ENCODE measurements at places on chromosomes 4 and X.

DNA sequence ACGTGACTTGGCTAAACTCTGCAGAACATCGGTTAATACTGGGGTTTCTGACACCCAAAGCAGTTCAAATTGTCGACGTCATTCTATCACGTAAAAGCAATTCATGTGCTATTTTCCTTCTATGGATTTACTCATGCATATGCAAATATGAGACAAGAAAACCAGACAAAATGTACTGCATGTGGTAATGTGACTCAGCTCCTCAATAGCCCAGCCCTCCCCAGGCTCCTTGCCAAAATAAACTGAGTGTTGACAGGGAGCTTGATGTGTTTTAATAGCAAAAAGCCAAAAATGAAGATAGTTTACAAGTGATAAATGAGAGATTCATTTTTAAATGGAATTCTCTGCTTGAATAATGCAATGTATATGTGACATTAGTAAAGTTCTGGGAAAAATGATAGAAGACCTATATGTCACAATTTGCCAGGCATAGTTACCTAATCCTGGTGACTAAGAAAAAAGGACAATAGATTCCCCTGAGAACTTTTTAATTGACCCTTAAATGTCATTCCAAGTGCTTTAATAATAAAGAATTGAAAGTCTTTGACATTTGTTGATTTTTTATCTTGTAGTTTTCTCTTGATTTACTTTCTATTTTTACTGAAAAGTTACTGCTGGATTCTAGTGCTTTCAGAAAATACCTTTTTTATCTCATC lies 1700.6 kb upstream of the TENM3 start:
- DNase-seq, result no peak

GRCh38 chr4:174607792-174608191 lies 85.5 kb upstream of the HPGD start:
- no peak for DNase-seq

GRCh38 chr4:139555705-139556070 lies 331 bp downstream of the SETD7 start:
- no peak for DNase-seq

- no peak for DNase-seq
These were observed 611.1 kb downstream of the PCDH19 start for GRCh38 chrX:99798936-99799335.

DNA sequence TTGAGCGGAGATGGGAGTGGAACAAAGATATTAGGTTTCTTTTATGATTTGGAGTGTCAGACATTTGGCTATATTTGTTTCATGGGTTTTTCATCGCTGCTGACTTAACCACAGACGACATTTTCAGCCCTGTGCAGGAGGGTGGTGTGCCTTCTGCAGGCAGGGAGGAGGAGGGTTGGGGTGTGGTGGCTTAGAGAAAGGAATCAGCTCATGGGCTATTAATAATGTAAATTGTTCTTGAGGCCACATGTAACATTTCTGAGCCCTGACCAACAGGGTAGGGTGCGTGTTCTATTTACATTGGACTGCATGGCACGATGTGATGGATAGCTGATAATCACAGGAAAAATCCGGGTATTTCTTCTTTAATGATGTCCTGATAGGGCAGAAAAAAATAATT lies 67.6 kb downstream of the POLA1 start:
- DNase-seq, result no peak

DNA sequence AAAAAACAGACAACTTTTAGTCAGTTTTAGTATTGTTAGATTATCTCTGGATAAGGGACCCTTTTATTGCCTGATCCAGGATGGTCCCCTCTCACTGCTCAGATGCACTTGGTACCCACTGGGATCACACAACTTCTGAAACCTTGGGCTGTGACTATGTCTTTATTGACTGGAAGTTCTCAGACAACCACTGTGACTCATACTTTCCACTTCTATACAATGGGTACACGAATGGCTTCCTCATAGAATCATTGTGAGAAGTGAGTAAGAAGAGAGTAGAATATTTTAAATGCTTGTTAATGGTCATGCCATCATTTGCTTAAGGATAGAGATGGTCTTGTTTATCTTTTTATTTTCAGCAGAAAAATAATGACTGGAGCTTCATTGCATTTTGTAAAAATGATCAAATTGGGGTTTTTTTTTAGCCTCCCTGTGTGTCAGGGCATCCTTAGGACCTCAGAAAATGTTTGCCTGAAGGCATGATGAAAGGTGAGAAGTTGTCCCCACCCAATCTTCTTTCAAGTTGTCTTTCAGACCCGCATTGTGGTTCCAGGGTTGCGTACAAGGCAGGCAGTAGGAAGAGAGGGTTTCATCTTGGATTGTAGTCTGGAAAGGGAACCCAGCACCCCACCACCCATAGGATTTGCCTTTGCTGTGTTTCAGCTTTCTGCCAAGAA lies 115.1 kb downstream of the CPEB2 start:
- no peak for DNase-seq

DNA sequence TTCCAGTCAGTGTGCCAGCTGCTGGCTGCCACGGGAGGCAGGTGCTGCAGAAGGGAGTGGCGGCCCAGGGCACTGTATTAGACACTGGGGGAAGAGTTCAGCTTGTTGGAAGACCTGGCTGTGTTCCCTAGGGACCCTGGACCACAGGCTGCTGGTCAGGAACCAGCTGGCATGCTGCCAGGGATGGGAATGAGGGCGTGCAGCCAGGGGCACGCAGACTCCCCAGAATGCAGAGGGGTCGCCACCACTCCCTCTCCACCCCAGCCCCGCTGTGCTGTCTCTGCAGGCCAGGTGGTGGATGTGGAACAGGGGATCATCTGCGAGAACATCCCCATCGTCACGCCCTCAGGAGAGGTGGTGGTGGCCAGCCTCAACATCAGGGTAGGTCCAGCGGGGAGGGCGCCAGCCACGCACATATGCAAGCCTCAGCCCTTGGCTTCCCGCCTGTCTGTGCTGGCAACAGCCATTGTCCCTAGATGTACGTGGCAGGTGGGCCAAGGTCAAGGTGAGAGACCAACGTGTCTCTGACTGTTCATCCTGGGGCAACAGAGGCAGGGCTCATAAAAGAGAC lies 12.3 kb downstream of the ABCD1 start:
- no peak for DNase-seq

DNA sequence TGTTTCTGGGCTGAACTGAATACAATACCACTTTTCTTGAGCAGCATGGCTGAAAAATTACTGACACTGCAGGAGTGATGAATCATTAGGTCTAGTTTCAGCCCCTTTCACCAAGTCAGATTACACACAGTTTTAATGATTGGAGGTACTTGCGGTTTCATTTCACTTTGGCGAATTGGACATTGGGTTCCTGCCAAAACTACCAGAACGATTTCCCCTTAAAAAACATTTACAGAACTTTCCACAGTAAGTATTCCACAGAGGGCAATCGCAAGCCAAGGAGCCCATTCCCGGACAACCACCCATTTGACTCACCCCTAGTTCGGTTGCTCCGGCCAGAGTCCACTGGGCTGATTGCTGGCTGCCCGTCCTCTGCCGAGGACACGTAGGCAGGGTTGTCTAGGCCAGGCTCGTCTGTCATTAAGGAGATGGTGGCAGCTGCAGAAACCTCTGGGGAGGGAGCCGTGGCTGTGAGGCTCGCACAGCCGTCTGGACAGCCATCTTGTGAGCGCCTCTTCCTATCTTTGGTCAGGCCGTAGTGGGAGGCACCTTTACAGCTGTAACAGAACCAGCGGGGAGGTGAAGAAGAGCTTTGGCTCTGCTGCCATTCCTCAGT lies 83.5 kb downstream of the LNX1 start:
- DNase-seq, result peak; percentile 98

GRCh38 chrX:97295954-97296353 lies 412.2 kb downstream of the RPA4 start:
- no peak for DNase-seq

GRCh38 chr4:46594661-46595060 lies 204.7 kb upstream of the GABRA2 start:
- DNase-seq, result no peak

- no peak for DNase-seq
These were observed 24.3 kb downstream of the USP26 start for GRCh38 chrX:133072566-133072965.

DNA sequence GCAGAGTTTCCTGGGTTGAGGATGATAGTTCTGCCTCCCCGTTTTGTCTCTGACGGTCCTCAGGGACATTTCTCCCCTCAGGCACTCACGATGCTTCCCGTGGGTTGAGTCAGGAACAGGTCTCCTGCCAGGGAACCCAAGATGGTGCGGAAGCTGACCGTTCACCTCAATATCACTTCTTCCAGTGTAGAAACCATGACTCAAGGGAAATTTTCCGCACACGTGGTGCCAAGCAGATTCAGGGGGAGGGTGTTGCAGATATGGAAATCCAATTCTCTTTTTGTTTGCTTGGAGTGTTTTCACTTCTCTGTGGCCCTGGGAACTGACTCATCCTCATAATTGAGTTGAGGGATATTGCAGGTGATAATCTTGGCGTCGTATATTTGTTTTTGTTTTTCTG lies 46.7 kb downstream of the CXorf49B start:
- no peak for DNase-seq

- peak; percentile 31 for DNase-seq
These were observed 111.2 kb downstream of the CEP44 start for GRCh38 chr4:174394915-174395314.

GRCh38 chr4:36099509-36099908 lies 144.8 kb downstream of the ARAP2 start:
- no peak for DNase-seq

DNA sequence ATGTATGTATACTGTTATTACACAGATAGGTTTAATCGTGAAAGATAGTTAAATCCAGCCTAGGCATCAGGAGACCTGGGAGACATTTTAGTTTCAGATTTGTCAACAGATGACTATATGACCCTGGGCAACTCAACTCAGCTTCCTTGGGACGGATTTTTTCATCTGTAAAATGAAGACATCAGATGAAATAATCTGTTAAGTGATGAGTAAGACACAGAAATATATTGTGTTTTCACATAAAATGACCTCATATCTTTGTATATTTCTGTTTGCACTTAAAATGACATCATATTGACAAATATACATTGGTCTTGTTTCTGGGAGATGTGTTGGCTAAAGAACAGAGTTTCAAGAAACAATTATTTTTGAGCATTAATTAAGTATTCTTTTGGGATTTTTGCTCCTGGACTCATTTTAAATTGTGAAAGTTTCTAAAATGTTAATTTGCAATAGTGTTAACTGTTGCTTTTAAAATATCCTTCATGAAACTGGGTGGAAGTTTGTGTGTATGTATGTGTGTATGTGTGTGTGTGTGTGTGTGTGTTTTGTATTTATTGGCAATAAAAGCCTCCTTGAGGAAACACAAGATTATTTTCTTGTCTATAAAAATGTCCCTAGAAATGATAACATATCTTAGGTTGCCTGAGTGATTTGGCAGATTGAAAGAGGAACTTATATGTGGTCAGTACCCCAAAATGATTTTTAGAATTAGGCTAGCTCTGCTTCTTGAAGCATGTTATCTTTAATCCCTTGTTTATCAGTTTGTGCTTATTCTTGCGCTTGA lies 29.1 kb upstream of the MMAA start:
- DNase-seq, result no peak

GRCh38 chr4:143294310-143294709 lies 42.4 kb upstream of the GAB1 start:
- no peak for DNase-seq

DNA sequence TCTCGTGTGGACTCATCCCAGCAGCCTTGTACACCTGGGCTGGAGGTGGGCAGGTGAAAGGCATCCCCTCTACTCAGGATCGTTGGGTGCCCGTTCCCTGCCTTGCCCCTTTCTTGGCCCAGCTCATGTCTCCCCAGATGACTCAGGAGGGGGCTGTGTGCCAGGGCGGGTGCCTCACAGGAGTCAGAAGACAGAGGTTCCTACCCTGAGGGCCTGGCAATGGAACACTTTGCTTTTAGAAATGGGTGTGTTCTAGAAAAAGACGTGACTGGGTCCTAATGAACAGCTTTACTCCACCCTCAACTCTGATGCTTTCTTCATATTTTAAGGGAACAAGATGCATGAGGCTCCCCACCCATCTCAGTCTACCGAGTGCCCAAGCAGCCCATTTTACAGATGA lies 22.5 kb upstream of the TRIM2 start:
- DNase-seq, result no peak

DNA sequence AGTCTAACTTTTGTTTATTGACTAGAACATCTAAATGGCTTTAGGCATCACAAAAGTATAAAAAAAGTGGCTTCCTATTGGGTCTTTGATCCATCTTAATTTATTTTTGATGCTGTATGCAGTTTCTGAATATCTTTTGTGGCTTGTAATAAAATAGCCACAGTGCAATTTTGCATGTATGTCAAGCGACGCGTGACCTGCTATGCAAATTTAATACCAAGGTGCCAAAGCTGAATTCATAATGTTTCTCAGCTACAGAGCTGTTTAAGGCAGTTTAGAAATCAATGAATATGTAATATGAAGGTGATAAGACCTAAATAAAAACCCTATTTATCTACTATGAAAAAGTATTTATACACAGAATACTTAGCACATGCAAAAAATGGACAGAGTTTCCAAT lies 197.8 kb downstream of the AFF2 start:
- DNase-seq, result no peak

DNA sequence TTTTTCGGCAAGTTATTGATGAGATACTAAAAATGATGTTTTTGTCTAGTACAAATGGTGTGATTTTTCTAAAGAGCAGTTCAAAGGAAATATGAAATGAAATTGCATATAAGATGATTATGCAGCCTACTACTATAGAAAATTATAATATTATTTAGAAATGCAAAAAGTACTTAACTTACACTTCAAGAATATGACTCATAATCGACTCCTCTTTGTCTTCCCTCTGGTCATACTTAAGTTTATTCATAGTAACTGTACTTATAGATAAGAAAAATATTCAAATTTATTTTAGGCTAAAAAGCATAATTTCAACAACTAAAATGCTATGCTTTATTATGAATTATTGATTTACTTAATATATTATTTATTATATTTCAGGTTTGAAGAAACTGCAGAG lies 33.2 kb downstream of the CEP44 start:
- no peak for DNase-seq

- DNase-seq, result no peak
These were observed 18.0 kb downstream of the HDAC8 start for GRCh38 chrX:72554448-72555140.

DNA sequence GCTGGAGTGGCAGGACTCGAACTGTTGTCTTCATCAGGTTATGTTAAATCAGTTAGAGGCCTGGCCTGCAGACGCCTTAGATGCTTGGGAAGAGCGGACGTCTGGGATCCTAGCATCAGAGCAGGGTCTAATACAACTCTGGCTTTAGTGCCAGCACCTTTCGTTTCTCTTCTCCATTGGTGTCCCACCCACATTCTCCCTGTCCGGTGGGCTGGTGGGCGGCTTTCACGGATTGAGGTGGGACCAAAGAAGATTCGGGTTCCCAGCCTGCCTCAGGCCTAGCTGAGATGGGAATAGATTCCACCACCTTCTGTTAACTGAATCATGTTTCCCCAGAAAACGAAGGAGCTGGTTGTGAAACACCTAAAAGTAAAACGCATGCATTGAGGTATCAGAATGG lies 939 bp downstream of the PDK3 start:
- DNase-seq, result no peak

DNA sequence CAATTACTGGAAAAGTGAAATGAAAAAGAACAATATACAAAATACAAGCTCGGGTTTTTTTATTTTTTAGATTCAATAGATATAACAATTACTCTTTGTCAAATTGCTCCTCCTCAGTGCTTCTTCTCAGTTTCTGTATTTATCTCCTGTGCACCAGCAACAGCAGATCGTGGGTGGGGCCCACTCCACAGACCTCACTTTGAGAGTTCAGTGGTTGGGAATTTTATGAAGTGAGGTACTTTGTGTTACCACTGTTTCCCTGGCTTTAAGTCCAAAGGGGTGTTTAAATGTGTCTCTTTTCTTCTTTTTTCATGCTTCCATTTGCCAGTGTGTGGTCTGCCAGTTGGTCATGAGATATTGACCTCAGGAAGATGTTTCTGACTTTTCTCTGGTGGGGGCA lies 54.4 kb downstream of the KIT start:
- no peak for DNase-seq
